ENCODE measurements at places on chromosomes 3 and 15.

- DNase-seq: no peak
Measured at GRCh38 chr3:170589113-170589512, 3.2 kb upstream of the SLC7A14 start.

DNA sequence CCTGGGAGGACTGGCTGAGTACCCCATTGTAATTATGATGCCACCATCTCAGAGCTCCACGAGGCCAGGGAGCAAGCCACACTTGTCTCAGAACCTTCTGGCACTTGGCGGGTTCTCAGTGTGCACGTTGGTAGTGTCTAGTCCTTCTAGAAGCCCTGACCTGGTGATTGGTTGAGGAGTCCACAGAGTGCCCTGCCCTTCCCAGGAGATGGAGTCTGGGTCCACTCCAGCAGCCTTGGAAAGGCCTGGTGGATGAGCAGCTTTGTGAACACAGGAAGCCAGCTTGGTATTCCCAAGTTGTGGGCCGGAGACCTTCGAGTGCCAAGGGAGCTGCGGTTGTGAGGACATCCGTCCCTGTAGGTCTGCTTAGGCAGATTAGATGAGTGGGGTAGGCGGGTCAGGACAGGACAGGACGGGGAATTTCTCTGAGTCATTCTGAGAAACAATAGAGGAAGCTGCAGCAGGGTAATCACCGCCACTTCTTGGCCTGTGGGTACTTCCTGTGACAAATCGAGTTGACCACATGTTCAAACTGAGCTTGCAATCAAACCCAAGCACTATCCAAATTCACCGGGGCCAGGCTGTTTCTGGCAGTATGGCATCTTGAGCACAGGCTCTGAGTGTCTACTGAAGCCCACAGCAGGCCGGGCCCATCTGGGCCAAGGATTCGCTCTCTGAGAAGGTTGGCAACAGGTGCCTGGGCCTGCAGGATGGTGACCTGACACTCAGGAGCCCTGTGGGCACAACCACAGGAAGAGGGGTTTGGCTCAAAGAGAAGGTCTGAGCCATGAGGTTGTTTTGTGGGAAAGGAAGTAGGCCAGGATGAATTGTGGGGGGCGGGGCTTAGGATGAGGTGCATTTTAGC is 71.5 kb upstream of the PLXNA1 start:
- DNase-seq: peak; percentile 48

- DNase-seq: no peak
Measured at GRCh38 chr3:191151653-191152052, 47.4 kb upstream of the OSTN start.

- no peak for DNase-seq
Measured at GRCh38 chr3:31220431-31220830, 312.3 kb upstream of the STT3B start.

DNA sequence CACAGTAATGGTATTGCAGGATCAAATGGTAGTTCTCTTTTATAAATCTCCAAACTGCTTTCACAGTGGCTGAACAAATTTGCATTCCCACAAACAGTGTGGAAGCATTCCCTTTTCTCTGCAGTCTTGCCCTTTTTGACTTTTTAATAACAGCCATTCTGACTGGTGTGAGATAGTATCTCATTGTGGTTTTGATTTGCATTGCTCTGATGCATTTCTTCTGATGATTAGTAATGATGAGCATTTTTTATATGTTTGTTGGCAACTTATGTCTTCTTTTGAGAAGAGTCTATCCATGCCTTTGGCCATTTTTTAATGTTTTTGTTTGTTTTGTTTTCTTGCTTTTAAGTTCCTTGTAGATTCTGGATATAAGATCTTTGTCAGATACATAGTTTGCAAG is 316.1 kb upstream of the TMCO5A start:
- no peak for DNase-seq

GRCh38 chr3:46517016-46517783 is 19.4 kb downstream of the RTP3 start:
- no peak for DNase-seq

- DNase-seq: no peak
Measured at GRCh38 chr3:100213891-100214573, 46.8 kb upstream of the TBC1D23 start.

DNA sequence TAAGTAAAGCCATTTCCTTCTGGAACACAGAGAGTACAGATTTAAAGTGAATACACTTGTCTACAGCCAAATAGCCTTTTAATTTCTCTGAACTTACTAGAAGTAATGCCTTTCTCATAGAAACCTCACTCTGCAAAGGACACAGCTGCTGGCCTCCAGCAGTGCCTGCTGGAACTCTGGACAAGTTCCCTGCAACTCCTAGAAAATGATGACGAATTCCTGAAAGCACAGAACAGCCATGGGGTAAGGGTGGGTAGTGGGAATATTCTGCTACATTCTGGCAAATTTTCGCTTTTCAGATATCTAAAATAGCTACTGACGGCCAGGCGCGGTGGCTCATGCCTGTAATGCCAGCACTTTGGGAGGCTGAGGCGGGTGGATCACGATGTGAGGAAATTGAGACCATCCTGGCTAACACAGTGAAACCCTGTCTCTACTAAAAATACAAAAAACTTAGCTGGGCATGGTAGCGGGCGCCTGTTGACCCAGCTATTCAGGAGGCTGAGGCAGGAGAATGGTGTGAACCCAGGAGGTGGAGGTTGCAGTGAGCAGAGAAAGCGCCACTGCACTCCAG is 34.4 kb downstream of the RYK start:
- DNase-seq: no peak

GRCh38 chr3:168620854-168621253 is 525.1 kb upstream of the GOLIM4 start:
- no peak for DNase-seq

GRCh38 chr3:116342499-116342898 is 102.8 kb downstream of the LSAMP start:
- DNase-seq: no peak

DNA sequence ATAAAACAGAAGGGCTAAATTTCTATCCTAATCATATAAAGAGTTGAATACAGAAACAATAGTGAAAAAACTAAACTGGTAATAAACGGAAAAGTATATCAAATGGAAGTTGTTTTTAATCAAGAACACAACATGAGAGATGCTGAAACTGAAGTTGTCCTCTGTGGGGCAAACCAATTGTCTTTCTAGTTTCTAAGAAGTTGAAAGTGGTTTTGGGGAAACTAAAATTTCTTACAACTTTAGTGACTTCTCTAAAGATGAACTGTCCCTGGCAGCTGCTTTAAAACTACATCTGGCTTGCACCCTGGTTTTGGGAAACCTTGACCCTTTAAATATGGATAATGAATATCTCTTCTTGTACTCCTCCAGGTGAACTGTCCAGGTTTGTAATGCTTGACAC is 155.6 kb downstream of the ADAM10 start:
- DNase-seq: no peak

DNA sequence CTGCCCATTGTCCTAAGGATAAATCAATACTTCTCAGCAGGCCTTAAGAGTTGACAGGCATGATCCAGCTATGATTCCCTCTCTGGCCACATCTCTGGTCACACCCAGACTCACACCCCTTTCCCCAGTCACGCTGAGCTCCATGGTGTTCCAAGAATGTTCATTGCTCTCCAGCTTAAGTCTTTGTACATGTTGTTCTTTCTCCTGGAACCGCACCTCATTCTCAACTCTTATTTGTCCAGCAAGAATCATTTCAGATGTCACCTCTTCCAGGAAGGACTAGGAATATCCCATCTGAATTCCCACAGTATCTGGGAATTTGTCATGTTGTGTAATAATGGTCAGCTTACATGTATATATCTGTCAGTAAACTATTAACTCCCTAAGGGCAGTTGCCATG is 118.3 kb upstream of the GALNT15 start:
- no peak for DNase-seq

DNA sequence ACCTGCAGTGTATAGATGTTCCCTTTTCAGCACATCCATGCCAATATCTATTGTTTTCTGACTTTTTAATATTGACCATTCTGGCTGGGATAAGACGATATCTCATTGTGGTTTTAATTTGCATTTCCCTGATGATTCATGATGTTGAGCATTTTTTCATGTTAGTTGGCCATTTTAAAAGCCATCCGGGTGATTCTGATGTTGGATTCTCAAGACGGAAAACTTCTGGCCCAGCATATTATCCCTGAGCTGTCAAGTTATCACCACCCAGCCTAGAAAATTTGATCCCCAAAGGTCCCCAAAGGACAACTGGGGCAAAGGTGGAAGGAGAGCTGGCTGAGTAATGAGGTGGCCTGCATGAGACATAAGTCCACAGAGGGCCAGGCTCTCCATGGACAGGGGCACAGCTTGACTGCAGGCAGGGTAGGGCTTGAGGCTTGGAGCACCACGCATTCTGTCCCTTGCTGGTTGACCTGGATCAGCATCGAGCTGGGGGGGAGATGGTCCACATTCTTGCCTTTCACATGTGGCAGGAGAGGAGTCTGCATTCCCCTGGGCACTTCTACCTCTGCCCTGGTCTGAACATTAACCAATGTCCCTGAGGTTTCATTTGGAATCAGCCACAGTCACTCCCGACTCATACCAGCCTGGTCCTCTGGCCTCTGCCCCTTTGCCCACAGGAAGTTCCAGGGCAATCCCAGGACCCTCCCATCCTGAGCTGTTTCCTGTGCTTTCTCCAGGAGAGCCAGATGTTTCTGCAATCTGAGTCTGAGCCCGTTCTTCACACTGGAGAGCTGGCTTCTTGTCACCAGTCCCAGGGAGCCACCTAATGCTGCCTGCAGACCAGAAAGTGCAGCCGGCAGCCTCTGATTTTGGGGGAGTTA is 69.2 kb downstream of the ISG20 start:
- no peak for DNase-seq

DNA sequence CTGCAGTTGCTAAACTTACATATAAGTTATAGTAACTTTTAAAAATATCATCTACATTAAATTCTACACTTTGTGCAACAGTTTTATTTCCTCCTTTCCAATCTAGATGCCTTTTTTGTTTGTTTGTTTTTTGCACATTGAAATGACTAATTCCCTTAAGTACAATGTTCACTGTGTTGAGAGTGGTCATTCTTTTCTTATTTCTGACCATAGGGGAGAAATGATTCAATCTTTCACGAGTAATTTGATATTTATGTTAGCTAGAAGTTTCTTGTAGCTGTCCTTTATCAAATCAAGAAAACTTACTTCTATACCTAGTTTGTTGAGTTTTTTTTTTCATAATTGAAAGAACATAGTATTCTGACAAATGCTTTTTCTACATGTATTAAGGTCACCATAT is 85.0 kb upstream of the CBLB start:
- DNase-seq: no peak

GRCh38 chr3:142779591-142779990 is 55.8 kb downstream of the TRPC1 start:
- DNase-seq: no peak

DNA sequence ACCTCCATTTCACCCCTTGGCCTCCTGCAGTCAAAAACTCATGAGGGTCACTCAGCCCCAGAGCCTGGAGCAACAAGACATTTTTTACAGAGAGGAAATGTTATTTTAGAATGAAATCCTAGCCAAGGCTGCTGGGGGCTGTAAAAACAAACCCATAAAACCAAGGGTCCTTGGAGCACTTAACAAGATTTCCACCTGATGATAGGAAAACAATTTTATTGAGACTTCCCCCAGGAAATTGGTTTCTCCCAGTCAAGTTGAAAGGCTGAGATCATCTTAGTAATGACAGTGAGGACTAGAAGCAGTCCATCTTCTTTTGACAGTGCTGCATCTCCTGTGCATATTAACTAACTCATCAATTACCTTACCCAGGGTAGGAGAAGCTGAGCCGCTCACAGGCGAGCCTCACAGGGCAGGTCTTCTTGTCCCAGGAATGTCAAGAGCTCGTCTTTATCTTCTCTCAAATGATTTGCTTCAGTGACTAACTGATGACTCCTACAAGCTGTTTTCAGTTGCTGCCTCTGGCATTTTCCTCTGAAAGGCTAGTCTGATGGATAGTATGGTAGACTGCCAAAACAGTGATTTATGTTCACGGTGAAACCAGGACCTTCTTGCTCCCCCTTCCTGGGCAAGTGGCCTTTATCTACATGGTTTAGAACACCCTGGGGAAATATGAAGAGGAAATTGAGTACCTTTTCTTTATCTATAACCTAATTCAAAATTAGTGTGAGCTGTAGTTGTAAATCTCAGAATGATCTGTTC is 34.6 kb upstream of the AEN start:
- no peak for DNase-seq

- no peak for DNase-seq
Measured at GRCh38 chr3:193375614-193376013, 2.9 kb downstream of the ATP13A5 start.

DNA sequence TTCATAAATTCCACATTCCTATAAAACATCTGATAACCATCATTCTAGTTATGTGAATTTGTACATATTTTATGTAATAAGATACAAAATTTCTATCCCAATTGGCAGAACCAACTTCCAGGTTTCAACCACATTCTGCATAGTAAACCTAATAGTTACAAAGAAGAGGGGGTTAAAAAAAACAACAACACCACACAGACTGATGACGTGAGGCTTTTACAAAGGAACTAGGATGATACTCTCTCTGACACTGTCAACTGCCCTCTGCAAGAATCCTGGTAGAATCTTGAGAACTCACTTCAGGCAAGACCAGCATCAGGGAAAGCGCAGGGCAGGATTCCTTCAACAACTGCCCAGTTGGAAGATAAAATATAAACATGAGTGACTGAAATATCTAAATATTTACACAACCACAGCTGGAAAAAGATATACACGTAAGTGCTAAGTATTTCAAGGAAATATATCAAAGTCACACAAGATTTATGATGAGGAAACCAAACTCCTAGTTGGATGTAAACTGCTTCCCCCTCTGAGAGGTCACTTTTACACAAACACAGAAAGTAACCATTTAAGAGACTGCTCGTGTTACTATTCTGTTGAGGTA is 816.4 kb downstream of the ROBO1 start:
- DNase-seq: no peak

GRCh38 chr15:81002331-81003096 is 1.8 kb downstream of the TLNRD1 start:
- DNase-seq: no peak

- DNase-seq: no peak
Measured at GRCh38 chr3:8899876-8900460, 63.3 kb downstream of the RAD18 start.

GRCh38 chr15:23857028-23857641 is 170.0 kb upstream of the NDN start:
- DNase-seq: no peak

DNA sequence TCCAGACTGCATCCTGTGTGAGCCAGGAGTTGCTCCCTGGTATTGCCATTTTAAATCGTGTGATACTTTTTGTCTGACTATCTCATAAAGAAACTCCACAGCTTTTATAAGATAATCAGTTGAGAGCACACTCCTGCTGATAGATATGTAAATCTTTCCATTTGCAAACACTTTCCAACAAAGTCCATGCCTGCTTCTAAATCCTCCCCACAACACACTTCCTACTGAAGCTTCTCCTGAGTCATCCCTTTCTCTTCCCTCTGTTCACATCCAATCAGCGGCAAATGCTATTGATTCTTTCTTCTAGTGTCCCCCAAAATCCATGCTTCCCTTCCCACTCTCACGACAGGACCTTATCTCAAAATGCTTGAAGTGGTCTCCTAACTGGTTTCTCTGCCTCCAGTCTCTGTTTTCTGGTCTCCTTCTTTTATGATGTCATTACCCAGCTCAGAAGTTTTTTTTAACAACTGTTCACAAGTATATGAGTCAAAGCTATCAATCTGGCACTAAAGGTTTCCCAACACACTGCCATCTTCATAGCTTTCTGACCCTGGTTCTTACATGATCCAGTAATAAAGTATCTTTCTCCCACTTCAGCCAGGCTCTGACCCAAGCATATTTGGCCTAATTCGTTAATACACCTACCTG is 4.5 kb upstream of the WWTR1 start:
- no peak for DNase-seq

- DNase-seq: no peak
Measured at GRCh38 chr3:57729334-57730045, 26.6 kb upstream of the SLMAP start.

- no peak for DNase-seq
Measured at GRCh38 chr15:100201376-100202280, 140.1 kb downstream of the ADAMTS17 start.

Measured in stimulated activated CD8-positive, alpha-beta memory T cell treated with anti-CD3 and anti-CD28 coated beads, Interleukin-4, amount 100 ng/mL, for 1 hour (primary cell).